ACHN (cell line): ENCODE measurements at places on chromosomes 2 and 18.

- peak; percentile 47 for DNase-seq
These were observed 767 bp downstream of the RHOB start for GRCh38 chr2:20447437-20448245.

DNA sequence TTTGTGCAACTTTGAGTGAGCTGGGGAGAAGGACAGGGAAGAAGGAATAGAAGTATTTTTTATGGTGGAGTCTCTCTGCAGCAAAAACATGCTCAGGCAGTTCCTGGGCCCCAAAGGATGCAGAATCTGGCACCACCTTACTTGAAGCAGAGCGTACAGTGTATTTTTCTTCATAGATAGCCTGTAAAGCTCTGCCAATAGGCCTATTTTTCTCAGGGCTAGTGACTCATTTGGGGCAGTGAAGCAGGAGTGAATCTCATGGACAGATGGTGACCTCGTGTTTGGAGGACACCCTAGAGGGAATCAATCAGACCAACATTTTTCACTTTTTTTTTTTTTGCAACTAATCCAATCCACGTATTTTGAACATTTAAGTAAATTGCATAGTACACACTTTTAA is 268.1 kb upstream of the CXCR4 start:
- DNase-seq: no peak

DNA sequence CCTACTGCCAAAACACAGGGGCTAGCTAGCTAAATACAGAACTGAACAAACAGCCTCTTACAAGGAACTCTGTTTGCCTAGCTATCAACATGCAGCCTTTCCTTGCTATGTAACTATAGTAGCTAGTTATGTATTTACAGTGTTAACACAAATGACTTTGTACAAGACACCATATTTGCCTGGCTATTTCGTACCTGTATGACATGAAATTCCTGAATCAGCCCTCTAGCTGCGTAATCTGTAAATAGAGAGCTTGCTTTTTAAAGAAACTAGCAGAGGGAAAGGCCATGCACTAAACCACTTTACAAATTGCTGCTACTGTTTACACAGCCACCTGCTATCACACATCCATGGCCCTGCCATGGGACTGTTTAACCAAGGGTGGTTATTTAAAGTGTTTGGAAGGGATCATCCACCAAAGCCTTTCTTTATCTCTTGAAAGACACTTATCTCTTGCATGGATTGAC is 248.7 kb downstream of the TFCP2L1 start:
- DNase-seq: no peak

DNA sequence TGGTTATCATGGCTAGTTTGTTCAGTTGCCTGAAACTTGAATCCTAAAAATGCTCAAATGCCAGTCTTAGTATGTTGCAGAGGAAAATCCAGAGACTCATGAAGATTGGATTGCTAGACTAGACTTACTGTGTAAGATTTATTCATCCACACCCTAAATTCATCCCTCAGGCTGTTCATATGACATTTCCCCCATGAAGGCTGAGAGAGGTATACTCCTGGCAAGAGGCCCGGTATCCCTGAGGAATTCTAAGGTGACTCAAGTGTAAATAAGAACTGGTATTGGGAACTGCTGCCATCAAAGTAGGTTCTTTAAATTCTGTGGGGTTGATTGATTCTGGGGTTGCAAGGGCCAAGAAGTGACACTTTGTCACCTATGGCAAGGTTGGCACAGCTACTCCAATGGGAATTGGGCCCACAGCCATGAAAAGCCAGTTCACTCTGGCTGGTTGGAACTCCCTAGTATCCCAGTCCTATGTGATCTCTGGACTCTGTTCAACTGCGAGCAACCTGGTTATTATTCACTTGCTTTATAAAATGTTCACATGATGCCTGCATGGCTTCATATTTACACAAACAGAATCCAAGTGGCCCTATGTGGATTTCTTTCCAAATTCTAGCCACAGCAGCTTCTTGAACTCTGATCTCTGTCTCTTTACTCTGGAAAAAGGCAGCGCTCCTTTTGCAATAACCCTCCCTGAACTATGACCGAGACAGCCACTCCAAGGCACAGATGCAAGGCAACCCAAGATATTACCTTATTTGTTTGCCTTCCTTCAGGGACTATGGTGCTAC is 429.1 kb downstream of the CBLN2 start:
- DNase-seq: no peak

- DNase-seq: no peak
These were observed 51.5 kb upstream of the CNGA3 start for GRCh38 chr2:98294711-98295110.

DNA sequence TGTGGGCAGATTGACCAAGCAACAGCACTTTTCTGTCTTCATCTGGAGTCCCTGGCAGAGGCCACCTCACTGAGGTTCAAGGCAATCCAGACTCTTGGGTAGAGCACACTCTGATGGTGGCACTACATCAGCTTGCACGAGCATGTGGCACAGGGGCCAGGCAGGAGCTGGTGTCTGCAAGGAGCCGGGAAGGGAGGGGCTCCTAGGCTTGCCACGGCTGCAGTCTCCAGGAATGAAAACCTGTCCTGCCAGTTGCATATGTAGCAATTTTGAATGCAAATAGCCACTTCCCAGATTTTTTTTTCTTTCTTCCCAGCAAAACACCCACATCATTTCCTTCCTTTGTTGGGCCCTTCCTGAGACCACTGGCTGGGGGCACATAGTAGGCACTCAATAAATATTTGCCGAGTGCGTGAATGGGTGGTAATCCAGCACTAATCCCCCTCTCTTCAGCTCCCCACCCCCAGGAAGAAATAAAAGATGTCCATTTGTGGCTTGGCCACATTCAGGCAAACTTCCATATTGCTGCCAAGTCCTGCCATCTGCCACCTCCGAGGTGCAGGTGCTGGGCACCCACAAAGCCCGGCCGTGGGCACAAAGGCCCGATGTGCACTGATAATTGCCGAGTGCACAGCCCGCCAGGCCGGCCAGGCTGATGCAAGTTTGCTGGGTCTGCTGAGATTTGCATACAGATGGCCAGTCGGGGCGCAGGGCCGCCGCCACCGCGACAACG is 72.4 kb downstream of the MYCN start:
- DNase-seq: no peak

GRCh38 chr2:138373993-138374408 is 127.6 kb upstream of the SPOPL start:
- peak; percentile 54 for DNase-seq

- no peak for DNase-seq
These were observed 39.1 kb downstream of the C18orf54 start for GRCh38 chr18:54396760-54397159.

DNA sequence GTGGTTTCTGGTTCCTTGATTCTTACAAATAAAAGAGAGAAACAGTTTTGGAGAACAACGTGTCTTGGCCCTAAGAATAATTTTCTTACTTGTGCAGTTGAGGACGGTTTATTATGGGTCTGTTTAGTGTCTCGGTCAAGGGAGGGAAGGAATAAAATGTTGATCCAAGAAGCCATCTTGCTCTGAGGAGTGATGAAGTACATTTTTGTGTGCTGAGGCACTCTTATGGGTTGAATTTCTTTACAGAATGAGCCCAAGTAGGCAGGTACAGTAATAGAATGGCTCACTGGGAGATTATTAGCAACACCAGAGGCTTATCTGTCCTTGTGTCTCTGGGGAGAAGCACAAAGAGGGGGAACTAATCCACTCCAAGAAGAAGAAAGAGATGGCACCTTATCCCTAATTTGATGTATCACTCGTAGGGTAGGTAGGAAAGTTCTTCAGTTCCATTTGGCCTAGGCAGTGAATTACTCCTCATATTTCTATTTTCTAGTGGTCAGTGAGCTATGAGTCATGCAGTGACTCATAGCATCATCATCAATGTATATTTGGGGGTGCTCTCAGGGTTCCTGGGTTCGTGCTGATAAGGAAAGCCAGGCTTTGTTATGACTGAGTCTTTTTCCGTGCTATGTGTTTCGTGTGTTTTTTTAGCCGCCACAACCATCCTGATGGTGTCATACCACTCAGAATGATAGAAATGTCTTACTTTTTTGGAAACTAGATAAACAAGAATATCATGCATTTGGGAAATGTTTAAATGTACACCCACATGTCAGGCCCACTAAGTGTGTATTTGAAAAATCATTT is 250.1 kb upstream of the CTAGE1 start:
- peak; percentile 3 for DNase-seq

- DNase-seq: no peak
These were observed 627 bp upstream of the GALR1 start for GRCh38 chr18:77248873-77249568.

DNA sequence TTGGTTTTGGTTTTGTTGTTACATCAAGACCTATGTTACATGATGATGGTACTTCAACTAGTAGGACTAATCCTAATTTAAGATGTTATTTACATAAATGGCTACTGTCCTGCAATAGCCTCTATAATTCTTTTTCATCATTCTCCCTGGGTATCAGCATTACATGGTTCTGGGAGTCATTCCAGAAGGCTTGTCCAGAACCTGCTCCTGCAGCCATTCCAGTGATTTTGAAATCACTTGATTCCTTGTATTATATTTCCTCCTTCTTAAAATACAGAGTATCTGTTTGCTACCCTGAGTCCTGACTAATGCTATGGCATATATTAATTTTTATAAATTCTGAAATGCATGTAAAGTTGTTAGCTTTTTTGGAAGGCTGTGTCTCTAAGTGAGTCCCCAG is 400.5 kb upstream of the MEIS1 start:
- DNase-seq: no peak

DNA sequence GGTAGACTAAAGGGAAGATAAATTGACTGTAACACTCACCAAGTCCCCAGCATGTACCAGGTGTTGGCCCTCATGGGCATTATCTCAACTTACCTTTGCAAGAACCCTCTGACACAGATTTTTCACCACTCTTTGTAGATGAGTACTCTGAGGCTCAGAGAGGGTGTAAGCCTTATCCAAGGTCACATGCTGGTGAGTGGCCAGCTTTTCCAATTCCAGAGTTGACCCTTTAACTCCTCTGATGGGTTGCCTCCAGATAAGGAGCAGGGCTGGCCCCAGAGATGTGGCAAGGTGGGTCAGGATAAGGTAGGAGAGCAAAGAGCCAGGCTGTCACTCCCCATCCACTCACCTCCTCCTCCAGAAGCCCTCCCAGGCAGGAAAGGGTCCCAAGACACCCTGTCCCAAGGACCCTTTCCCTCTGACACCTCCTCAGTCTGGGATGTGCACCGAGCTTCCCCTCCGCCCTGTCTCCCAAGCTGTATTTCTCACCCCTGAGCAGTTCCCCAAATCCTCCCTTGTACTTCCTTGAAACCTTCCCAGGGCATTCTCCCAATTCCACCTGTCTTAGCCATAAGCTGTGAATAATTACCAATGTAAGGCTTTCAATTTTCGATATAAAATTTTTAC is 165.9 kb downstream of the ZFP36L2 start:
- DNase-seq: no peak

DNA sequence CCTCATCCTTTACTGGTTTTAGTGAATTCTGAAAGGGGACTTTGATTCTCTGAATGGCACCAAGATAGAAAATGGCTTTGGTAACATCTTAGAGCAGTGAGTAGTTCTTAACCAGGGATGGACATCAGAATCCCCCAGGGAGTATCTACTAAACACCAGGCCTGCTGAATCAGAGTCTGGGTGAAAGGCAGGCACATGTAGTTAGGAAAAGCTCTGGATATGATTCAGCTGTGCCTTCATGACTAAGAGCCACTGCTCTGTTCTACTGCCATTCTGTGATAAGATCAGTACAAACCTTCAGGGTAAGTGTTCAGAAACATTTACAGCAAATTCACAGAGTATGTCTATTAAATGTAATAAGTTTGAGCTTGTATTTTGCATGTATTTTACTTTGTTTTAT is 46.2 kb upstream of the B3GNT2 start:
- peak; percentile 45 for DNase-seq

DNA sequence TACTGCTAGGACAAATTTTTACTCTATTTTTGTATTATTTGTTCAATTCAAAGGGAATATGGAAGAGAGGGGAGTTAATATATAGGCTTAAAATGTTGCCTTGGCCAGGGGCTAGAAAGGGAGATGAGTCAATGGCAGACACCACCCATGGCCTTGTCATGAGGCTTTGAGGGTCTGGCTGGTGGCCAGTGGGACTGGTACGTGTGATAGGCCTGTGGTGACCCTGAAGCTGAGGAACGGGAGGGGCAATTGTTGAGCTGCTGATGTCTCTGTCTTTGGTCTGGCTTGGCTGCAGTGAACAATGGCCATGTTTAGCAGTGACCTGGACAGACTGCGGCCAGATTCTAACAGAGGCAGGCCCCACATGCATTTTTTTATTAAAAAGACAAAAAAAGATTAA is 18.5 kb downstream of the GKN1 start:
- DNase-seq: no peak

DNA sequence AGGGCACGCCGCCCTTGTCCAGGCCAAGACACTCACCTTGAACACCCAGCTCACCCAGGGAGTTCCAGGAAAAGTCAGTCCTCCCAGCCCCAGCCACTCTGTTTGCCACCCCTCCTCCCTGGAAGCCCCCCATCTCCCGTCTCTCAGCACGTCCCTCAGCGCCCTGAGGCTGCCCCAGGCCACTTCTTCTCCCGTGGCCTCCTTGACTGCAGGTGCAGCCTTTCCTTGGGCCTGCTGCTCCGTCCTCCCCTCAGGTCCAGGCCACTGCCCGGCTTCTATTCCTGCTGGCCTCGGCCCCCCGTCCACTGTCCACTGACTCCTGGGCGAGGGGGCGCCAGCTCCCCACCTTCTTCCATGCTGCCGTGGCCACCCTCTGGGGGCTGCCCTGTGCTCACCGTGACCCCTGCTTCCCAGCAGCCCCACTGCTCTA is 239.1 kb downstream of the HDAC4 start:
- DNase-seq: no peak

GRCh38 chr2:179677746-179678505 is 183.5 kb downstream of the ZNF385B start:
- DNase-seq: no peak

DNA sequence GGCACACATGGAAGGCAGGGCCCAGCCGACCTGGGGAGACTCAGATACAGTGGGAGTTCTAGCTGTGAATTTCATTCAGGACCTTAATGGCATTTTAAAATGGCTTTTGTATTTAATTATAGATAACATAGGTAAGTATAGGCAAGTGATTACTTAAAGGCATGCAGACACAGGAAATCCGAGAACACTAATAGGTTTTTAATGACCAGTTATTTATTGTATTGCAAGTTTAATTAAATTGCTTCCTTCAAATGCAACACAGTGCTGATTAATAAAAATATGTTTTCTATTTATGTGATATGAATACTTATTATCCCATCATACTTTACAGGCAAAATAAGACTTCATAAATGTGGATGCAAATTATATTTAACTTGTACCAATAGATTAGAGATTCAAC is 19.7 kb upstream of the SH3RF3 start:
- no peak for DNase-seq

DNA sequence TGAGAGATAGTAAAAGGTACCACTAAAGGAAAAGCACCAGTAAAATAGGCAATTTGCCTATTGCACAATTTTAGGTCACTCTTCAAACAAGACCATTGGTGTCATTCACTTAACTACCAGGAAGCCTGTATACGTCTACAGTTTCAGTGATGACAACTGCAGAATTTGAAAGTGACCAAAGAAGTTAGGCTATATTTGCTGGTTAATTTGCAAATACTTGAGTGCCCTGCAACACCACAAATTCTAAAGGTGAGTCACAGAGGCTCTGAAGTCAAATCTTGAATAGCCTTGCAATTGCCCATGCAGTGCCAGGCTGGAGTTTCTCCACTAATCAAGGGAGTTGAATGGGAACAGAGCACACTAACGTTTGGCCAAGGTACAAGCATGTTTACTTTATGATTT is 128.7 kb upstream of the CCDC68 start:
- DNase-seq: no peak
